ENCODE measurements at places on chromosomes 11 and 22. TPM values are rescaled to one million over a fixed set of nuclear protein-coding genes. Genes with fewer than 3 reads are reported as not detected.

GRCh38 chr22:38230108-38230825, 28.5 kb downstream of the MAFF start:
- H3K36me3 ChIP-seq = peaks cover 44% of the 10 kb centered on the region
- H3K4me1 ChIP-seq = peaks cover 27% of the 10 kb centered on the region
- DNase-seq = peak; percentile 16
- no peaks in the 10 kb centered on the region for H3K27me3 ChIP-seq
- no peak overlapping the region for H3K4me3 ChIP-seq

The LRRC56 gene
- 2.3 TPM for total RNA-seq

- no peaks in the 10 kb centered on the region for H3K4me1 ChIP-seq
- DNase-seq = no peak
- H3K36me3 ChIP-seq = peaks cover 25% of the 10 kb centered on the region
- H3K4me3 ChIP-seq = no peak overlapping the region
- no peaks in the 10 kb centered on the region for H3K27me3 ChIP-seq
- H3K27ac ChIP-seq = no peak overlapping the region
These were observed 13.4 kb downstream of the EPS8L2 start for GRCh38 chr11:719214-720016.

- H3K36me3 ChIP-seq = no peaks in the 10 kb centered on the region
- H3K27ac ChIP-seq = no peak overlapping the region
- DNase-seq = no peak
- no peaks in the 10 kb centered on the region for H3K4me1 ChIP-seq
- H3K4me3 ChIP-seq = no peak overlapping the region
These were observed 13.8 kb upstream of the PICK1 start for GRCh38 chr22:38043151-38044039.

DNA sequence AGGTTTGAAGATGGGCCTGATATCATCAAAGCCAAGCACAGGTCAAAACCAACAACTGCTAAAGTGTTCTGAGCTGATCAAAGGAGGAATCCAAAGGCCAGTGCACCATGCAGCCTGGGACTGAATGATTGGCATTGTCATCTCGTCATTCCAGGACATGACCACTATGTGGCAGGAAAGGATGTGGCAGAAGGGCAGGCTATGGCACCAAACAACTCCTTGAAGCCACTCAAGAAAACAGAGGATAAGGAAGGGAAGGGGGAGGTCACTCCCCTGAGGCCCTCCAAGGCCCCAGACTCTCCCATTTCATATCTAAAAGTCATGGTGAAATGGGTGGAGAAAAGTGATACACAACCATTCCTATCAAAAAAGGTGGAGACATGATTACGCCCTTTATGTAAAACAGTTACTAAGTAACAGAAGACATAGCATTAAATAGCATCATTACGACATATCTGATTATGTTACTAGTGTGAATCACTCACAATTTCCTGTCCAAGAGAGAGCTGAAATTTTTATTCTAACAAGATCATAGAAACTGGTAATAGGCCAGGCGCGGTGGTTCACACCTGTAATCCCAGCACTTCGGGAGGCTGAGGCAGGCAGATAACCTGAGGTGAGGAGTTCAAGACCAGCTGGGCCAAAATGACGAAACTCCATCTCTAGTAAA, 49.3 kb downstream of the AHNAK start:
- no peak overlapping the region for H3K27ac ChIP-seq
- no peak overlapping the region for H3K4me3 ChIP-seq
- no peaks in the 10 kb centered on the region for H3K36me3 ChIP-seq
- no peak for DNase-seq
- no peaks in the 10 kb centered on the region for H3K27me3 ChIP-seq

GRCh38 chr22:48489551-48490499, 1337.8 kb downstream of the BRD1 start:
- H3K27me3 ChIP-seq = peaks cover 18% of the 10 kb centered on the region
- no peaks in the 10 kb centered on the region for H3K36me3 ChIP-seq
- H3K4me3 ChIP-seq = no peak overlapping the region
- no peak for DNase-seq

- H3K4me1 ChIP-seq = peaks cover 40% of the 10 kb centered on the region
- H3K36me3 ChIP-seq = no peaks in the 10 kb centered on the region
- H3K27me3 ChIP-seq = no peaks in the 10 kb centered on the region
- no peak for DNase-seq
- peak overlapping the region; percentile 47 for H3K27ac ChIP-seq
- no peak overlapping the region for H3K4me3 ChIP-seq
These were observed 38.2 kb upstream of the SESN3 start for GRCh38 chr11:95269036-95269819.
